ENCODE measurements at places on chromosomes 16 and 17. TPM values are rescaled to one million over a fixed set of nuclear protein-coding genes. Genes with fewer than 3 reads are reported as not detected.

The ARSG gene
- total RNA-seq, result 1.5 TPM

The PLK1 gene
- 4.2 TPM for total RNA-seq

The TMEM204 gene
- total RNA-seq, result 44.5 TPM

The CAVIN1 gene
- 385 TPM for total RNA-seq

The PRR15L gene
- total RNA-seq, result 0.36 TPM

The ZNF750 gene
- total RNA-seq, result not detected

The MMP25 gene
- total RNA-seq, result 0.16 TPM

The DYNLRB2 gene
- 3.3 TPM for total RNA-seq

The SMIM36 gene
- total RNA-seq, result not detected

The SULT1A1 gene
- total RNA-seq, result 10.2 TPM

The MT3 gene
- total RNA-seq, result 9.6 TPM

The KRT33B gene
- not detected for total RNA-seq

The CRYM gene
- 6.1 TPM for total RNA-seq

The BPTF gene
- total RNA-seq, result 64.6 TPM

The ALOX15B gene
- total RNA-seq, result 4.6 TPM

The RAMP2 gene
- total RNA-seq, result 20.0 TPM

The SALL1 gene
- not detected for total RNA-seq

The CLEC19A gene
- not detected for total RNA-seq

The GLIS2 gene
- 5.4 TPM for total RNA-seq

The TMEM100 gene
- total RNA-seq, result 25.0 TPM

The COX6A2 gene
- not detected for total RNA-seq

All from sigmoid colon (tissue), 7 donors.